ENCODE measurements at places on chromosomes 2 and 18. TPM values are rescaled to one million over a fixed set of nuclear protein-coding genes. Genes with fewer than 3 reads are reported as not detected.

Gene DSG1
- total RNA-seq = not detected

Gene CD8B2
- total RNA-seq = not detected

Gene TUBB8B
- not detected for total RNA-seq

Gene MYO3B
- 0.28 TPM for total RNA-seq

Gene CHRND
- not detected for total RNA-seq

Gene RND3
- total RNA-seq = 750 TPM

Gene SP140L
- total RNA-seq = 15.5 TPM

Gene SLC9A4
- total RNA-seq = not detected

Gene UGT1A7
- not detected for total RNA-seq

Gene CPSF3
- total RNA-seq = 65.8 TPM

Gene MREG
- total RNA-seq = 4.5 TPM

Gene GATA6
- total RNA-seq = 35.0 TPM

Gene SERPINB13
- not detected for total RNA-seq

Gene COL4A3
- total RNA-seq = 11.0 TPM

Gene ATP6V1C2
- under 0.01 TPM for total RNA-seq

Gene XDH
- 0.38 TPM for total RNA-seq

Data from regular cardiac myocyte (primary cell).